Pulmonary artery endothelial cell (primary cell): ENCODE measurements at places on chromosomes 4 and X.

- DNase-seq: no peak
These were observed 128.9 kb downstream of the SH3KBP1 start for GRCh38 chrX:19758539-19758938.

- DNase-seq: no peak
These were observed 47.2 kb upstream of the RBMXL3 start for GRCh38 chrX:115142057-115142456.

GRCh38 chrX:23008431-23009099 is 8.8 kb downstream of the DDX53 start:
- DNase-seq: no peak

GRCh38 chrX:130561930-130562329 is 160.1 kb downstream of the RBMX2 start:
- DNase-seq: no peak

- no peak for DNase-seq
These were observed 60.0 kb downstream of the SHROOM3 start for GRCh38 chr4:76494871-76495590.

- DNase-seq: no peak
These were observed 456.4 kb upstream of the TEX13C start for GRCh38 chrX:124863303-124863702.

DNA sequence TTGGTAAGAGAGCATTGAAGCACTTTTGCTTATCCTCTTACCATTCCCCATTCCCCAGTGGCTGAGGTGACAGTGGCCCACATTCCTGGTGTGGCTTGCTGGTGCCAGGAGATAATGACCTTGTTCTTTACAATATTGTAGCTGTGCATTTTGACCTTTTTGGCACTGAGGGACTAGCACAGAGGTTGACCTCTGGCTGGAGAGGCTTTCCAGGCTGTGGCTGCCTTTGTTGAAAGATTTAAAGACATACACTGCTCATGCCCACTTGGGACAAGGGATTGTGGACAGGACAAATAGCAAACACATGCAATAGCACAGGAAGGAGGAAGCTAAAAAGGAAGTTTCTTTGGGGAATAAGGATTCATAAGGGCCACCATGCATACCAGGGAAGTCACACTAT is 65.4 kb downstream of the ARHGEF9 start:
- DNase-seq: no peak

DNA sequence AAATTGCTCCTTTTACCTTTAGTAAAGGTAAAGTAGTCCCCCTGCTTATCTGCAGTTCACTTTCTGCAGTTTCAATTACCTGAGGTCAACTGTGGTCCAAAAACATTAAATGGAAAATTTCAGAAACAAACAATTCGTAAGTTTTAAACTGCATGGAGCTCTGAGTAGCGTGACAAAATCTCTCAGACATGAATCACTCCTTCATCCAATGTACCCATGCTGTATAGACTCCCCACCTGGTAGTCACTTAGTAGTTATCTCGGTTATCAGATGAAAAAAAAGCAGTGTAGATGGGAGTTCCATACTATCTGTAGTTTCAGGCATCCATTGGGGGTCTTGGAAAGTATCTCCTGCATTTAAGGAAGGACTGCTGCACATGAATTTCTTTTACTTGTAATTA is 7.7 kb downstream of the UNC5C start:
- no peak for DNase-seq

DNA sequence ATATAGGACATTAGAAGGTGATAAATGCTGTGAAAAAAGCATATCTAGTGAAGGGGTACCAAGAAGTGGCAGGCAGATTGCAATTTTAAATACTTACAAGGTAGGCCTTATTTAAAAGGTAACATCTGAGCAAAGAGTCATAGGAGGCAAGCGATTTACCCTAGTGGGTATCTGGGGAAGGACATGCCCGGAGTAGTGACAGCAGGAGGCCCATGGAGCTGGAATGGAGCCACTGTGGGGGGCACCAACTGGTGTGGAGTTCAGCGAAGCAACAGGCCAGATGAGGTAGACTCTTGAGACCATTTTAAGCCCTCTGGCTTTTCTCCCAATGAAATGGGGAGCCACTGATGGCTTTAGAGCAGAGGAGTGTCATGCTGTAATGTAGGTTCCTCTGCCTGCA is 37.3 kb downstream of the SEC24D start:
- DNase-seq: no peak

DNA sequence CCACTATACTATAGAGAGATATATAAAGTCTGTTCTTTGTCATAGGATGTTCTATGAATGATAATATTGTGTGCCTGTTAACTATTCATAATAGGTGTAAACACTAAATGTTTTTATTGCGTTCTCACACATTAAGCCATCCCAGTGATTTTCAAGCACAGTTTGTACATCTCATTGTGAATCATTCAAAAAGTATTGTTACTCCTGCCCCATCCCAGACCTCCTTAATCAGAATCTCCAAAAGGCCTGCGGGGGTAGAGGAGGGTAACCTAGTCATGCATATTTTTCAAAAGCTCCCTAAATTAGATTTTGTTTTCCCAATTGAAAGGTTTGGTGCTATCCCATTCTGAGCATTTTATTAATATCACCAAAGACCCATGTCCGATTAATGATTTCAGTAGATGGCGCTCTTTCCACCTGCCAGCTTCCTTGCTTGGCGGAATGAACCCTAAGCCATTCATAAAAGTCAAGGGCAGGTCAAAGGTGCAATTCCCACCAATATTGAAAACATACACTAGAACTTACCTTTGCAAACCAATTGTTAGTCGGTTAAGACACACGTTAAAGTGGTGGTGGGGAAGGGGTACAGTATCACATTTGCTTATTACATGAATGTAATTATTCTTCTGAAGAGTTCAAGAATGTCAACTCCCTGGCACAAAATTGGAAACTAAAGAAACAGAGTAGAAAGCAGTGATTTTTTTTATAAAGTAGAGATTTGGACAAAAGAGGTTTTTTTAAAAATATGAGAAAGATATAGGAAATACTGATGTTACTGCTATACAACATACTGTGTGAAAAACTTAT is 5.8 kb upstream of the TET2 start:
- no peak for DNase-seq

DNA sequence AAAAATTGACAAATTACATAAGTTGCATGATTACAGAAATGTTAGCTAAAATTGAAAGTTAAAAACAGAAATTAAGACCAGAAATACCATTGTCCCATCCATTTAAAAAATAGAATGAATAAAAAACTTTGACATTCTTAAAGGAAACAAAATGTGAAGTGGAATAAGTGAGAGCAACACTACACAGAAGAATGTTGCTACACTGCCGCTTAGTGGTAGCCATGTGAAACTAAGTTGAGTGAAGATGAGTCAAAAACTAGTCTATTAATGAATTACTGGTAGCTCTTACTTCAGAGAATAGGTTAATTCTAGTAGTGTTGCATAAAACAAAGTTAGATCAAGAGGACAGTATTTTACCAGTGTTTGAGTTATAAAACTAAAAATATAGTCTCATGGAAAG is 571.0 kb upstream of the KLHL4 start:
- DNase-seq: no peak

DNA sequence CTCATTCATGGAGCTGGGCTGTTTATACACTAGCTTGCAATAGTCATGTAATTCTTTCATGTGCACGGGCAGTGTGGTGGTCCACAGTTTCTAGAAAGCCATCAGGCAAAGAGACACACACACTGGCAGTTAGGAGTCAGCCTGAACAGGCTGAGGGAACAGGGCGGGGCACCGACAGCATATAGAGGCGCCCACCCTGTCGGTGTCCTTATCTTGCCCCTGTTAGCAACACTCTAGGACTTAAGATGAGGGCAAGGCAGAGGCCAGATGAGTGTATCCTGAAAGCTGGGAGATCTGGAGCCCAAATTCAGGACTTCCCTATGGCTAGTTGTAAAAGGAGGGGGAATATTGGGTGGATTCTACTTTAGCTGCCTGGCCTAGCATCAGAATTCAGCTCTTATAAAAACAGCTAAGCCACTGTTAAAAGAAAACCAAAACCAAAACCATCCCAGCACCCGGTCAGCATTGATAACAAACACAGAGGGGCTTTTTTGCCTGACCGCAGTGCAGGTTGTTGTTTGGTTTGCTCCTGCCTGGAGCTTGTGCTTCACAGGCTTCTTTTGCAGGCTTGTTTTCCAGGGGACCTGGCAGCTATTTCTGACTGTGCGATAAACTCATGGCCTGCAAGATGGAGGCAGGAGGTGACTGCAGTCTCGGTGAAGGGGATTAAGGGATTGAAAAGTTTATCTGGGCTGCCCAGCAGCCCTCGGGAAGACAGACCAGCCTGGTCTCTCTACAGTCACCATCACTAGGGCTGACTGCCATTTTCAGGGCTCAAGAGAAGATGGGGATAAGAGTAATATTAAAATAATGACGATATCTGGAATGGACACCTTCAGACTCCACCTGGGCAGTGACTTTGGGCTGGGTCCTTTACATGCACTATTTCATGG is 638.9 kb downstream of the MID1IP1 start:
- no peak for DNase-seq

GRCh38 chrX:113962343-113962742 is 621.5 kb upstream of the HTR2C start:
- DNase-seq: no peak

DNA sequence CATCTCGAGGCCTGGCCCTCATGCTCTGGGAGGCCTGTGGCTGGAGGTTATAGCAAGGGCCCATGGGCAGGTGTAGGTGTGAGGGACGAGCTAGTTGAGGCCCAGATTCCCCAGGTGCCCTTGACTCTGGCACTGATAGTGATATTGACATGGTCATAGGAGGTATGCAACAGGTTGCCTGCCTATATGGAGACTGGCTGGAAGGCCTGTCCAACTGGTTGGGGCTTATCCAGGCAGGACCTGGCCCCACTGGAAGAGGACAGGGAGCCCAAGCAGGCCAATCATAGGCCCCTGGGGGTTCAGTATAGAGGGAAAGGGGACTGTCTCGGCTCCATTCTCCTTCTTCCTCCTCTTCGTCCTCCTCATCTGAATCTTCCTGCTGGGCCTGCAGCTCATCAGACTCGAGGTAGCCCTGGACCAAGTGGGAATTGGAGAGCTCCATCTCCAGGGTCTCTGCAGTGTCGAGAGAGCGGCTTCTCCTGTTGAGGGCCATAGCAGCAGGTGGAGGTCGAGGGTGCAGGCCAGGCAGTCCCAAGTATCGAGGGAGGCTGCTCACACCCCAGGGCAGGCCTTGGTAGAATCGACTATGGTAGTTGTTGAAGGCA is 15.3 kb downstream of the AMER1 start:
- no peak for DNase-seq

GRCh38 chr4:78439328-78439727 is 112.2 kb upstream of the ANXA3 start:
- DNase-seq: no peak

DNA sequence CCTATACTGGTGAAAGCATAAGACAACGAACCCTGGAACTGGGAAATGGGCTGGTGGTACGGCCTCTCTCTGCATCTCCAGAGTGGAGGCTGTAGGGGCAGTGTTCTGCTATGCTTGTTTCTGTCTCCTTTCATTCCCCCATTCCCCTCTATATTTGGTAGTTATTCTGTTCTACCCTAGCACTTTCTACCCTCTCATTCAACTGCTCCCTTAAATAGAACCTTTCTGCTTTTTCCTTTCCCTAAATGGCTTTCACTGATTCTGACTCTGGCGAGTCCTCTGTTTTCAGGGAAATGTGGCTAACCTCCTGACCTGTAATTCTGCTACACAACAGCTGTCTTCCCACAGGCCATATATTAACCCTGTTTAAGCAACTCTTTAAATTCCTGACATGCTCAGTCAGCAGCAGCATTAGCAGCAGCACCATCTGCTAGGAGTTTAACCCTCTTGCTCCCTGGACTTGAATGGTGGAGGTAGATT is 94.2 kb downstream of the CXCL13 start:
- DNase-seq: peak; percentile 50

GRCh38 chrX:136711147-136711546 is 63.2 kb downstream of the CD40LG start:
- DNase-seq: no peak

- DNase-seq: no peak
These were observed 5.1 kb downstream of the FBXL5 start for GRCh38 chr4:15649914-15650545.

DNA sequence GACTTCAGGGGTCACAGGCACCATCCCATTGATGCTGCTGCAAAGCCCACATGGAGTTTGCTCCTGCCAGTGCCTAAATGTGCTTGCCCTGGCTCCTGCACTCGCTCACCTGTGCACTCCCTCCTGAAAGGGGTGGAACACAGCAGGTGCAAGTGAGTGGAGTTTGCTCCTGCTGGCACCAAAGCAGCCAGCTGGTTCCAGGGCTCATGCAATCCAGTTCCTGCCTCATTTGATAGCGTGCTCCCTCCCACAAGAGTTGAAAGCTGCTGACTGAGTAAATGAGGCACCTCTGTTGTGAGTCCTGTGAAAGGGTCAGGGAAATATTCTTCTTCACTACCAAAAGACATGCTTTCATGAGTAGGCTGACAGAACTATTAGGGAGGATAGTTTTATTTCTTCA is 30.5 kb downstream of the CXCL8 start:
- no peak for DNase-seq

- no peak for DNase-seq
These were observed 124.6 kb downstream of the NDST3 start for GRCh38 chr4:118158763-118159375.

GRCh38 chr4:48633657-48634056 is 143.6 kb downstream of the ZAR1 start:
- no peak for DNase-seq

DNA sequence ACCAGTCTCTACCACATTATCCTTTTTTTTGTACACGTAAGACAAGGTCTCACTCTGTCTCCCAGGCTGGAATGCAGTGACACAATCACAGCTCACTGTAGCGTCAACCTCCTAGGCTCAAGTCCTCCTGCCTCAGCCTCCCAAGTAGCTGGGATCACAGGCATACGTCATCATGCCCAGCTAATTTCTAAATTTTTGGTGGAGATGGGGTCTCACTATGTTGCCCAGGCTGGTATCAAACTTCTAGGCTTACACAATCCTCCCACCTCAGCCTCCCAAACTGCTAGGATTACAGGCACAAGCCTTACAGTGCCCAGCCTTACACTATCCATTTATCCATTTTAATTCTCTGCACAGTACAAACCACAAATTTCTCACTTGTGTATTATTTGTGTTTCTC is 58.0 kb downstream of the CLOCK start:
- no peak for DNase-seq

- DNase-seq: peak; percentile 56
These were observed 332.4 kb downstream of the ARHGAP24 start for GRCh38 chr4:85807247-85807950.

DNA sequence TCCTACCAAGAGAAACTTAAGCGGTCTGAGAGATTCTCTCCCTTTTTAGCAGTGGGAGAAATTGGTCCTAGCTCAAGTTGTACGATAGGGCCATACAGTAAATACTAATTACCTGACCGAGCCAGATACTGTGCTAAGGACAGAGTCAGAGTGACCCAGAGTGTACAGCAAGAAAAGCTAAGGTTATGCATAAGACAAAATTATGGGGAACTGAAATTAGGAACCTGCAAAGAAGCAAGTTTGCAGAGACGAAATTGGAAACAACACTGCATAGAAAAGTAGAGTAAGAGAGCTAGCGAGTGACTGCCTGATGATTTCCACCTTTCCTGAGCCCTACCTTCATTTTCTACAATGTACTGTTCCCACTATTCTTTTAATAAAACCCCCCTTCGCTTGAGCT is 278.1 kb downstream of the NKX6-1 start:
- no peak for DNase-seq

- no peak for DNase-seq
These were observed 29.8 kb downstream of the PAGE2 start for GRCh38 chrX:55118574-55118973.
